ENCODE measurements at places on chromosomes 13 and 19.
A peak's percentile ranks its signal among the peaks of the same experiment; 100 is the strongest.

DNA sequence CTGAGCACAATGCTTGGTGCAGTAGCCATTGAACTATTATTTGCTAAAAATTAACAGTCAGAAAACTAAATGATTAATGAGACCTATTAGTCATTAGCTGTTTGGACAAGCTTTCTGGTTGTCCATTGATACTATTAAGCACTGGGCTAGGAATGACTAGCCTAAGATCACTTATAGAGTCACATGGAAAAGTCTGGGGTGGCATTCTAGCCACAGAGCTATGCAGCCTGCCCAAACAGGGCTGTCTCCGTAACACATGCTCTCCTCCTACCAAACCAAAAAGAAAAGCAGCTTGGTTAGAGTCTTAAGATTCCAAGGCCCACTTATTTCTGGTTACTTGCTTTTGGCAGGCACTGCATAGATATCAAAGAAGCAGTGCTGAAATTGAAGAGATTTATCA is 193.5 kb upstream of the NBEA start:
- no peak for DNase-seq

- no peak for DNase-seq
Measured at GRCh38 chr13:29210676-29211075, 384.8 kb downstream of the SLC7A1 start.

DNA sequence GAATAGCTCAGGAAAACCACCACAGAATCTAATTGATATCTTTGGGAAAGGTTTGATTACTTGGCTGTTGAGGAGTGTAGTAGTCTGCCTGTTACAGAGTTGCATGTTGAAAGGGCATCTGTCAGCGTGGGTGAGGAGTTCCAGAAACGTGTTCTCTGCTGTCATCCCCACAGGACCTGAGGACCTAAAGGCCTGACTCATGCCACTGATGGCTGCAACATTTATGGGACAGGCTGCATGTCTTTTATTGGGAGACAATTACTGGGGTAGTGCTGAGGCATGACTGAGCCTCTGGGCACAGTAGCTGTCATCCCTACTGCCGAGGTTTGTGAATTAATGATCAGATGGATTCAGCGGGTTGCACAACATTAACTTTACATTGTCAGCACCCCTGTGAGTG is 525.9 kb downstream of the GPC6 start:
- no peak for DNase-seq

GRCh38 chr13:92300651-92301050 is 902.2 kb downstream of the GPC5 start:
- no peak for DNase-seq

DNA sequence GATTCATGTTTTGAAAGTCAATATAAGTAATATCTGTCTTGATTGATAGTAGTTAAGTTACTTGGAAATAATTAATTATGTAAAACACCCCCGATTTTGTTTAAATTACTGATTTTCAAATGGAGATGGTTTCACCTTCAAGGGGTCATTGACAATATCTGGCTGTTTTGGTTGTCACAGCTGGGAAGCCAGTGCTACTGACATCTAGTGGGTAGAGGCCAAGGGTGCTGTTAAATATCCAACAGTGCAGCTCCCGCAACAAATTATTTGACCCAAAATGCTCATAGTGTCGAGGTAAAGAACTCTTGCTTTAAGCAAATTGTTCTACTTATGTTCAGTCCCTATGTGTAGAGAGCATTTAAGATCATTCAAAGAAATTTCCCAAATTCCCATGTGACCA is 50.6 kb upstream of the PCDH20 start:
- no peak for DNase-seq

DNA sequence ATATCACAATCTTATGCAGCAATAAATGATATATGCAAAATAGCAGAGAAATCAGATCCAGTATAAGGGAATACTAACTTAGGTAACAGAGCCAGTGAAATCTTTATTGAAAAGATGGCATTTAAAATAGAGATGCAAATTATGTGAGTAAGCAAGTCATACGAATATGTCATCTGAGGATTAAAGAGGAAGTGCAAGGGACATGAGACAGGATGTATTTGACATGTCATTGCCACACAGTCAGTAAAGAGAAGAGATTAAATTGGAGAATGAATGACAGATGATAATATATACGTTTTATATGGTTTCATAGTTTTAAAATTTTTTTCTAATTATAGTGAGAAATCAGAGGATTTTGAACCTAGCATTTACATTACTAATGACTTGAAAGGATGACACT is 426.4 kb downstream of the SLITRK5 start:
- DNase-seq: no peak

GRCh38 chr13:71252184-71252704 is 614.8 kb downstream of the DACH1 start:
- no peak for DNase-seq

DNA sequence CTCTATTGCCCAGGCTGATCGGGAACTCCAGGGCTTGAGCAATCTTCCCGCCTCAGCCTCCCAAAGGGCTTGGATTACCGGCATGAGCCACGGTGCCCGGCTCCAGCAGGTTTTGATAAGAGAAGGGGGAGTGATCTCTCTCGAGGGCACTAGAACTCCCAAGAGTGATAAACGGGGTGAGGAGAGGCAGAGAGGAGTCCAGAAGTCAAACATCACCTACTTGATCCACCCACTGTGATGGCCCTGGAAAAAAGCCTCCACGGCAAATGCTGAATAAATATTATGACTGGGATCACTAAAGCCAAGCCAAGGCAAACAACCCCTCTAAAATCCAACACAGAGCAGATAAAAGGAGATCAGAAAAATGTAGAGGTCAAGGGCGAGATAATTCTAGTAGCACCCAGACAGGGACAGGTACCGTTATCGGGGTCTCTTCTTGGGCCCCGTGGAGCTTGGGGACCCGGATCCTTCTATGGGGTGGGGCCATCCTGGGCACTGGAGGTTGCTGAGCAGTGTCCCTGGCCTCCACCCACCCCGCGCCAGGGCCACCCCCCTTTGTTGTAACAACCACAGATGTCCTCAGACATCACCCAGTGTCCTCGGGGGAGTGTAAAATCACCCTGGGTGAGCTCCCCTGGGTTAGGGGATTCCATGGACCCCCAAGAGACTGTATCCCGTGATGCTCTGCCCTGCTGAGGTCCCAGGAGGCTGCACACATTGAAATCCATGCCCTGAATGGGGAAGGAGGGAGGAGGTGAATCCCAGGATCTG is 3.7 kb upstream of the CREB3L3 start:
- DNase-seq: no peak

DNA sequence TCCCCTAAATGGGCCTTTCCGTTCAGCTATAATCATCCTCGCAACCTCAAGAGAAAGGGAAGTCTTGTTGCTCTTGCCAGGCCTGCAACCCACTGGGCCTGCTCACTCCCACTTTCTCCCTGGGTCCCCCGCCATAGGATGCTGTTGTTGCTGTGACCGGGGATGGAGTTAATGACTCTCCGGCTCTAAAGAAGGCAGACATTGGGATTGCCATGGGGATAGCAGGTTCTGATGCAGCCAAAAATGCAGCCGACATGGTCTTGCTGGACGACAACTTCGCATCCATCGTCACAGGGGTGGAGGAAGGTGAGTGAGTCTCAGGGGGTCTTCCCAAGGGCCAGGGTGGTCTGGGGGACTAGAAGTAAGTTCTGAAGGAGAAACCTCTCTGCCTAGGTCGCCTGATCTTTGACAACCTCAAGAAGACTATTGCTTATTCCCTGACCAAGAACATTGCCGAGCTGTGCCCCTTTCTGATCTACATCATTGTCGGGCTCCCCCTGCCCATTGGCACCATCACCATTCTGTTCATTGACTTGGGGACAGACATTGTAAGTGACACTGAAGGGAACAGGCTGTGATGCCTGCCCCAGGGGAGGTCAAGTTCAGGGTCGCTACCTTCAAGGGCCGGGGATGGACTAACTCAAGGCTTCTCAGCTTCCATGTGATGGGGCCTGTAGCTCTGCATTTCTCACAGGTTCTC is 26.8 kb downstream of the ATP12A start:
- no peak for DNase-seq

DNA sequence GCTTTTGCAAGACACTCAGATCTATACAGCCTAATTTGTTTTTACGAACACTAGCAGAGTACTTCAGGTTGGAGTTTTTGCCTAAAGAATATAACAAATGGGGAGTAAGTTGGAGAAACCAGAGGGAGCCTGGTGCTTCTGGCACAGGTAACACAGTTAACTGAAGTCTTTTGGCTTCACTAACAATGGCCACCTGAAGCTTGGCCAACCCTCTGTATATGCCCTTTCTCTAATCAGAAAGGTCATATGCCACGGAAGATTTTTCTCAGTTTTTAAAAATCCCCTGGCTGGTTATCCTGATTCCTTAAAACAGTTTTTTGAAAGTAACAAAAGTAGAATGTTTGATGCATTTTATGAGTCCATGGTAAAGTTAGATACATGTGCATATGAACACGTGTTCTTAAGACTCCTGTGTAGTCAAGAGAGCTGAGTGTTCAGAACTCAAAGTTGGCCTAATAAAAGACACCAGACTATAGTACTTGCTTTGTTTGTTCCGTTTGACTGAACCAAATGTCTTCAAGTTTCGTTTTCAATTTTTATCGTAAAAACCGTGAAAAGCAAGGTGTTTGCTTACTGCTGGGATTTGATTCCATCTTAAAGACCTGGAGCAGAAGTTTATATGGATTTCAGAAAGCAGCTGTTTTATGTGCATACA is 137.5 kb downstream of the KCNRG start:
- DNase-seq: no peak

GRCh38 chr13:111278258-111278657 is 42.2 kb upstream of the TEX29 start:
- DNase-seq: no peak

DNA sequence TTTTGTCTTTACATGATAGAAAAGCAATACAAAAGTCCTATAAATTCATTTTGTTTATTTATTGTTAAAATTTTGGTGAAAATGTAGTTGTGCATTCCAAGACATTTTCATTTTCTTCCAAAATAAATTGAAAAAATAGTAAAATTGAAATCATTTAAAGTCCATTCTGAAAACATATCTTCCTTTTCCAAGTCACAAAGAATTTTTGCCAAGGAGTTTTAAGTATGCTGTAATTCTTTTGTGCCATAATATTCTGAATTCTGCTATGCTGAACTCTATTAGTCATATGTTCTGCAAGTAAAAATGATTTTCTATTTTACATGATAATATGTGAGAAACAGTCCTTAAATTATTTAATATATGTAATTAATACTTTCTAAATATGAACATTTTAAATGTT is 879.6 kb upstream of the SLC10A2 start:
- no peak for DNase-seq

GRCh38 chr19:14089662-14090508 is 666 bp downstream of the SAMD1 start:
- peak; percentile 48 for DNase-seq

DNA sequence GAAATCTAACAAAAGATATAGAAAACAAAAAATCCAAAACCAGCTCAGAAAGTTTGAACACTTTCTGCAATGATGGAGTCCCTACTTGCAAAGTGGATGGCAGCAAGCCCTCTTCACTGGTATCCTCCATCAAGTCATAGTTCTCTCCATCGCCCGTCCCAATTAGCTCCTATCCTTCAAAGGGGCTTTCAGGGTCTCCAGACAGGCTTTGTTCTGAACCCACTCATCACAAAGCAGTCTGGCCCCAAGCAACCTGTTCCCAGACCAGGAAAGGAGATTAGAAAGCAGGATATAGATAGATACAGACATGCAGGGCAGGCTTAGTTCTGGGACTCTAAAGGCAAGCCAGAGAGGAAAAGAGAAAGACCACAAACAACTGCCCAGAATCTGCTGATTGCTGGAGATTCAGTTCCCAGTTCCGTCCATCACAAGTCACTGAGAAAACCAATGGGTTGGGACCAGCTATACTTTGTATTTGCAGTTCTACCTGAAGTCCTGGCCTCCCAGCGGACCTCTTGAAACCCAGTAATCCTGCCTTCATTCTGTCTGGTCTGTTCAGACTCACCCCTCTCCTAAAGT is 47.2 kb upstream of the EPHX3 start:
- DNase-seq: no peak

- DNase-seq: no peak
Measured at GRCh38 chr13:96575423-96576320, 418.6 kb downstream of the OXGR1 start.

- no peak for DNase-seq
Measured at GRCh38 chr19:57088133-57088532, 31.7 kb upstream of the USP29 start.

DNA sequence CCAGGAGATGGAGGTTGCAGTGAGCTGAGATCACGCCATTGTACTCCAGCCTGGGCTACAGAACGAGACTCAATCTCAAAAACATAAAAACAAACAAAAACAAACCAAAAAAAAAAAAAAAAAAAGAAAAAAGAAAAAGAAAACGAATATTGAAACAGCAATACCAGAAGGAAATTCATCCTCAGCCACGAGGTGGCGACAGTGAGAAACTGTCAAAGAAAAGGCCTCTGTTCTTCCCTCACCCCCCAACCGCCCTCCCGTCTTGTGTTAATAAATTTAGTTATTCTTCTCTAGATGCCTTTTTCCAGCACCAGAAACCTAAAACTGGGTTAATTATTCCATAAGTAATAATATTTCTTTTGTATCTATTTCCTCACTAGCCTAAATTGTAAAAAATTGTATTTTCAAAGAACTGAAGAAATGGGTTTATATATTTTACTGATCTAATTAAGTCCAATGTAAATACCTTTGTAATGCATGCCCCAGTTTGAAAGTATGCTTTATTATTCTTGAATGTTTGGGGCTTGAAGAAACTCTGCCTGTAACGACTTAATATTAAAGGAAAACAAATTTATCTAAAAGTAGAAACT is 38.6 kb downstream of the LIG4 start:
- DNase-seq: peak; percentile 39

DNA sequence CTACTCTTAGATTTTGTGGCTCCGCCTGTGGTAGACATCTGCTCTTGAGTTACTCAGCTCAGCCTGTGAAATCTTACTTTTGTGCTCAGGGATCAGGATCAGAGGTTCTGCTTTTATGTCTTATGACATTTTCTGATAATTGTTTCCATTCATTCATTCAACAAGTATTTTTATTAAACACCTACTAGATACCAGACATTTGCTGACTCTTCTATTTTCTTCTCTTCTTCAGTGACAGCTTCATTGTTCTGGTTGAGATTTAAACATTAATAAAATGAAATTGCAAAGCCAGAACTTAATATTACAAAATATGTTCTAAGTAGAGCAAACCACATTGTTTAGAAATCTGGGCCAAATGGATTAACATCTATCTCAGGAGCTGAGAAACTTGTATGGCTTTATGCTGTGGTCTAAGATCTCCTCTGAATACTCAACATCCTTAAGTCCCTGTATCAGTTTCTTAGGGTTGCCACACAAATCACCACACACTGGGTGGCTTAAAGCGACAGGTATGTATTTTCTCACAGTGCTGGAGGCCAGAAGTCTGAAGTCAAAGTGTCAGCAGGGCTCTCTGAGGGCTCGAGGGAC is 15.8 kb upstream of the MICU2 start:
- DNase-seq: no peak

- no peak for DNase-seq
Measured at GRCh38 chr19:33368074-33368864, 5.2 kb upstream of the CEBPG start.

- DNase-seq: no peak
Measured at GRCh38 chr19:19635313-19635702, 7.3 kb upstream of the LPAR2 start.

GRCh38 chr13:24233351-24233901 is 72.9 kb downstream of the SPATA13 start:
- no peak for DNase-seq

Measured in stimulated activated CD4-positive, alpha-beta T cell treated with anti-CD3 and anti-CD28 coated beads, Interleukin-1b, Interleukin-23, amount 100 ng/mL, for 48 hours (primary cell).